ENCODE measurements at places on chromosomes 11 and 22.

DNA sequence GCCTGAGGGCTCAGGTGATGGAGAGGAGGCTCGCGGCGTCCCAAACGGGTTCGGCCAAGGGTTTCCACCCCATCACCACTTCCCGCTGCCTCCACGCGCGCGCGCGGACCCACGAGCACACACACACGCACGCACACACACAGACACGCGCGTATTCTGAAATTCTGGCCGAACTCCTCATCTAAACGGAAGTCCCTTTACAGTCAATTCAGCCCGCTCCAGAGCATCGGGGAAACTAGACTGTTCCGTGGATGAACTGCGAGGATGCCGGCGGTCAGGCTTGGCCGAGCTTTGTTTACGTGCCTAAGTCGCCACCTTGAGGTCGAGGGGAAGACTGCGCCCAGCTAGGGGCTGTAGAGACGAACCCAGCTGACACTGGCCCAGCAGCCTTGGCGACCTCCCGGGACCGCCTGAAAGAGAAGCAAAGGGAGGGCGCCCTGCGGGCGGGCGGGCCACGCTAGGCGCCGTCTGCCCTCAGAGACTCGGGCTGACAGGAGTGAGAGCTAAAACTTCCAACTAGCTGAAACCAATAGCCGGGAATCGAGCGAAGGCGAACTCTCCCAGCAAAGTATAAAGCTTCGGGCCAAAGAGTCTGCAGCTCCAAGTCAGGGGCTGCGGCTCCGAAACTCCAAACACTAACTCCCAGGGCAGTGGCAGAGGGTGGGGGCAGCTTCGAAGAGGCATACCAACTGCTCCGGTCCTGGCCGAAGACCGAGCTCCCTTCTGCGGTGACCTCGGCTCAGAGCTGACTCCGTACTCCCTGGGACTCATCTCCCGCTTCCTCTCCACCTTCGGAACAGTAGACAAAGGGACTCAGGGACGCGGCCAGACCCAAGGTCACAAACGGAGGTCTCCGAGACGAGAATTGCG is 124.7 kb upstream of the C11orf58 start:
- DNase-seq, result peak; percentile 58

GRCh38 chr11:119300198-119300964 is 16.5 kb downstream of the MCAM start:
- DNase-seq, result no peak

DNA sequence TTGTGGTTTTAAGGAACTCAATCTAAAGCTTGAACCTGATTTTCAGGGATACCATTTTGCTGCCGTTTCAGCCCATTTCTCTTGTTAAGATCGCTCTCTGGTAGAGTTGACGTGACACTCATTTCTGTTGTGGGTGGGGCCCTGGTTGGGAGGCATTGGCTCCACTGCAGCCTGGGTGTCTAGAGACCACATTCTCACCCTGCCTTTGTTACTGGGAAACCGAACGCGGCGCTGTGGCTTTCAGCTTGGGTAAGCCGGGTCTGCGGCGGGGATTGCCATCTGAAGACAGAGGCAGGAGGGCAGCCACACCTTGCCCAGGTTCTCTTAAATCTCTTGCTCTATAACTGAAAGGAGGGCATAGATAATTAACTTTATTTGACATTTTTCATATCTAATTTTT is 3.2 kb downstream of the EHF start:
- DNase-seq, result no peak

GRCh38 chr11:8356721-8357504 is 93.2 kb upstream of the LMO1 start:
- DNase-seq, result no peak

DNA sequence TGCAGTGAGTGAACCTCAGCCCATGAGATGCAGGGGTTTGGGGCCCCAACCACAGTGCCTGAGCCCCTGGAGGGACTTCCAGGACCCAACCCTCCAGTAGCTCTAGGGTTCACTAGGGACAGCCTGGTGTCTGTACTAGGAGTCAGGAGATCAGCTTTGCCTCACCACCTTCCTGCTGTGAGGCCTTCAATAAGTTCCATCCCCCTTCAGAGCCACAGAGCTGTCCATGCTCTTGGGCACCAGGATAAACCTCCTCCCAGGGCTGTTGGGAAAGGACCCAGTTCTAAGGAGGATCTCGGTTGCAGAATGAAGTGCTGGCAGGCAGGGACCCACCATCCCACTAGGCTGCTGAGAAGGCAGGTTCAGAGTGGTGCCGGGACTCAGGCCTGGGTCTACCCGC is 9.7 kb downstream of the ARHGEF17 start:
- no peak for DNase-seq

GRCh38 chr22:43126501-43127165 is 16.1 kb downstream of the BIK start:
- no peak for DNase-seq
